GM10248 (cell line): ENCODE measurements at places on chromosomes 5 and 9.
A peak's percentile ranks its signal among the peaks of the same experiment; 100 is the strongest.

DNA sequence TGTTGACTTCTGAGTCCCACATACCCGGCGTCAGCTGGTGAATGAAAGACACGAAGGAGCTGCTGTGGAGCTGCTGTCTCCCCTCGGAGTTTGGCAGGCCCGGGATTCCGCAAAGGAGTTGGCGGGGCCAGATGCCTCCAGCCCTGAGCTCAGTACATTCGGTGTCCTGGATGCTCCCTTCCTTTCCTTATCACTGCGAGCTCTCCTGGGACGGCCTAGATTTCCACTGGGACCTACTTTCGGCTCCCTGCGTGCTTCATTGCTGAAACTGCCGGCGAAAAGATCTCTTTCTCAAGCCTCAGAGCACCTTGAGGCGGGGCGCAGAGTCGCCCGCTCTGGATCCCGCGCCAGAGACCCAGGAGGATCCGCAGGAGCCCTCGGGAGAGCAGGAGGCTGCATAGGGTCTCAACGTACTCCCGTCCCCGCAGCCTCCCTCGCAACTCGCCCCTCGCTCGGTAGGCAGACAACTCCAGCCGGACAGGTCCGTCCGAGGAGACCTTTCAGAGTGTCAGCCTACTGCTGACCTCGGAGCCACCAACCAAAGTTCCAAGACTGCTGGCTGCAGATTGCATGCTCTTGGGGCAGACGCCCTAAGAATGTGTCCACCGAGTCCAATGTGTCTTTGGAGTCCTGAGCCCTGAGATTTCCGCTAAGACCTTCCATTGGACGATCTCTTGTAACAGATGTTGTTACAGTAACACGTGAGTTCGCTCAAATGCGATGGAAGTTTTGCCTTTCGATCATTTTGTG, 6.1 kb downstream of the ANXA2R start:
- no peak for DNase-seq

GRCh38 chr5:98813755-98814154, 40.3 kb downstream of the RGMB start:
- DNase-seq: no peak

GRCh38 chr5:11054014-11054413, 293.0 kb upstream of the DAP start:
- no peak for DNase-seq

- DNase-seq: no peak
Observed at GRCh38 chr9:92035146-92035545, 80.1 kb downstream of the SPTLC1 start.

DNA sequence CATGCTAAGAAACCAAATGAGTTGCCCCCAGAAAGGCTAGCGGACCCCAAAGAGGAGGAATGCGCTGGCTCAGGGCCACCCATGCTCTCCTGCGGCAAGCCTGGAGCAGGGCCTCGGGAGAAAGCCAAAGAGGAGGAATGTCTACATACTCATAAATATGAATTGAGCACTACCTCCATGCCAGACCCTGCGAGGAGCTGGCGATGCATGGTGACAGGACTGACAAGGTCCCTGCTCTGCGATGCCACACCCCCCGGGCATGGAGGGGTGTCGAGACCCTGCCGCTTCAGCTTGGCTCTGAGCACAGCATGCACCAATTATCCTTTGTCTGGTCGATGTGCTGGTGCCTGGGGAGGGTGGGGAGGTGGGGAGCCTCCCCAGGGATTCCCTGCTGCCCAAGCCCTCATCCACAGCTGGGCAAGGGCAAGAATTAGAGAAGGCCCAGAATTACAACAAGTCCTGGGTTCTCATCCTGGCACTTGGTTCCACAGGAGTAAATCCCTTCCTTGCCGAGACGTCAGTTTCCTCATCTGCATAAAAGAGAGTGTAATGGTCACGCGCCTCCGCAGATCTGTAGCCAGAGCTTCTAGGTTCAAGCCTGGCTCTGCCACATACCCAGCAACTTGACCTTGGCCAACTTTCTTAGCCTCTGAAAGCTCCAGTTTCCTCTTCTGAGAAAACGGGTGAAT, 74.4 kb downstream of the FAM114A2 start:
- DNase-seq: no peak

- no peak for DNase-seq
Observed at GRCh38 chr9:95552814-95553546, 36.2 kb upstream of the PTCH1 start.

DNA sequence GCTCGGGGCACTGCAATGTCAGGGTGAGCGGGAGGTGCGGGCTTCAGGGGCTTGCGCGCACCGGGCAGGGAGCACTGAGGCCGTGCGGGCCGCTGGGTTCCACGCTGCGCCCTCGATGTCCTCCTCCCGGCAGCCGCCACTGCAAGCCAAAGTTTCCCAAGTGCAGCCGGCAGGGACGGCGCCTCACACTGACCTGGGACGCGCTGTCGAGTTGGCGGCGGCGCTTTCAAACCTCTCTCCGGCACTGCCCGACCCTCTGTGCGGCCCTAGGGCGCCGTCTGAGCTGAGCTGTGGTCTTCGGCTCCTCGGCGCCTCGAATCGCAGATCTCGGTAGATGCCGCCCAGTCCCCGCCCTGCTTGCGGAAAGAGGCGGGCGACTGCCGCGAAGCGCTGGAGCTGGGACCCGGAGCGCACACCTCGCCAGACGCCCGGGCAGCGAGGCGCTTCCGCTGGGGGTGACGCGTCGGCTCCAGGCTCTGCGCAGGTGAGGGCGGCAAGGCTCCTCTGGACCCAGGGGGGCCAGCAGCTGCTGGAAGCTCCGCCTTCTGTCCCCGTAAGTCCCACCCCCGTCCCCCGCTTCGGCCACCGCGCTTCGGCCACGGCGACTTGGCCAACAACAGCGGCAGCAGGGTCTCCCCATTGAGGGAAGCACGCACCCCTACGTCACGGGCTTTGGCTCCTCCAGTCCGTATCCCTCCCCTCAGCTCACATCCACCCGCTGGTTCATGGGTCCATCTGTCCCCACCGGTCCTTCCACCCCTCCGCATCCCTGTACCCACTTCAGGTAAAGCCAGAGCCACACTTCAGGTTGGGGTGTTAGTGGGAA, at the start of gene ANKRD34B:
TSS of gene ANKRD34B (minus strand) at position 320 of the 826 bp plus-strand sequence. CDS start 10,261 bp downstream, outside the sequence.
- DNase-seq: peak; percentile 60

DNA sequence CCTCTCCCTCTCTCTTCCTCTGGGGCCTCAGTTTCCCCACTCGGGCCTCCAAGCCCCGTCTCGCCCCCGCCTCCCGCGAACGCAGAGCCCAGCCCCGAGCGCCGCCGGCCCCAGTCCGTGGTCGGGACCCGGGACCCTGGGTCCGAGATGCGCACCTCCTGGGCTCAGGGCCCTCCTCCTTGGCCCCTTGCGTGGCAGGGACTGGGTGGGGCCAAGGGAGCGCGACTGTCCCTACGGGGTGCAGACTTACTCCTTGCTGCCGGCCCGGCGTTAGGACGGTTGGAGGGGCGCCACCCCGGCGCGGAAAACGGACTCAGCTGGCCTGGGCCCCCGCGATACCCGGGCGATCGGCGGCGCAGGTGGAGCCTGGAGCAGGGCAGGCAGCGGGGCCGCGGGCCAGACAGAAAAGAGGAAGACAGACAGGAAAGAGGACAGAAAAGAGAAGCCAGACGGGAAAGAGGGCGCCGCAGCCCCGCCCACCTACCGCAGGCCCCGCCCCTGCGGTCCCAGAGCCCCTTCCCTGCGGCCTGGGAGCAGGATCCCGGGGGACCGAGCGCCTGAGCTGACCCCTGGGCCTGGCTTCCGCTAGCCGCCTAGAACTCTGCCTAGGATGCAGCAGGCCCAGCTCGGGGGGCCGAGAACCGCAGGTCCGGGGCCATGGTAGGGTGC, at the start of gene GBGT1:
TSS of gene GBGT1 (minus strand) at position 411 of the 669 bp plus-strand sequence. CDS start 1,502 bp downstream, outside the sequence.
- DNase-seq: peak; percentile 75

DNA sequence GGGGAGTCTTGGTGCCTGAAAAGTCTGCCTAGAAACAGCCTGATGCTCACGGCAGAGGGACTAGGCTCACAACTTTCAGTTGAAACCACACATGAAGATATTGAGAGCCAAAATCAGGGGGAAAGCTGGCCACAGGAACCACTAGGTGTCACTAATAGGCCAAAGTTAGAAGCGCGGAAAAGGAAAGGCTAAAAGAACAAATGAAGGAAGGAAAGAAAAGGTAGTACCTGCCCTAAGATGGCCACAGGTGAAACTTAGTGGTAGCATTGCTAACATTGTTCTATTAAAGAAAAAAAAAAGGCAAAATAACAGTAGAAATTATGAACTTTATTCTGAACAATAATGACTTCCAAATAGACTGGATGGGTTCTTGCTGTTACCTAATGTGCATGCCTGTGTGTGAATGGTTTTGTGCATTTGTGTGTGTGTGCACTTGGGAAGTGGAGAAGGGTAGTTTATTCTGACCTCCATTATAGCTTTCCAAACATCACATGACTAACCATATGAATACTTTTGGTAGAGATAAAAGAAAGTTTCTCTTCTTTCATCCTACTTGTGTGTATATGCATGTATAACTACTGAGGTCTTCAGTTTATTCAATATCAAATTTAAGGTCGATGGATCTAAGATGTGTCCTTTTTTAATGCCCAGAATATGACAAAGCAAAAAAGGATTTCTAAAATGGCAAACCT, 2.1 kb upstream of the RFESD start:
- DNase-seq: peak; percentile 46

DNA sequence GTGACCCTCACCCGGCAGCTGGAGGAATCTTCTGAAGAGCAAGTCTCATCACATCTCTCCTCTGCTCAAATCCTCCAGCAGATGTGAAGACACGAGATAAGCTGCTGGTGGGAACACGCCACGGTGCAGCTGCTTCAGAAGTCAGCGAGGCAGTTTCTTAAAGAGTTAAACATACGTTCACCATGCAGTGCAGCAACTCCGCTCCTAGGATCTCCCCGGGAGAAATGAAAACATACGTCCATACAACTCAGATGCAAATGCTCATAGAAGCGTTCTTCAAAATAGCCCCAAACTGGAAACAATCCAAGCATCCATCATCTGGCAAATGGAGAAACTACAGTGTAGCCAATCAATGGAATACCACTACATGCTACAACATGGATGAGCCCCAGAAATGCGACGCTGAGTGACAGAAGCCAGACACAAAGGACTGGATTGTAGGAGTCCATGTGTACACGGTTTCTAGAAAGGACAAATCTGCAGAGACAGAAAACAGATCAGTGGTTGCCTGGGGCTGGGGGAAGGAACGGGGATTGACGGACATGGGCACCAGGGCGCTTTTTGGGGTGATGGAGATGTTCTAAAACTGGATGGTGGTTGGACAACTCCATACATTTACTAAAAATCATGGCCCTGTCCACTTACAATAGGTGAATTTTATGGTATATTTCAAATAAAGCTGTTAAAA, 150.6 kb downstream of the COL23A1 start:
- DNase-seq: no peak

DNA sequence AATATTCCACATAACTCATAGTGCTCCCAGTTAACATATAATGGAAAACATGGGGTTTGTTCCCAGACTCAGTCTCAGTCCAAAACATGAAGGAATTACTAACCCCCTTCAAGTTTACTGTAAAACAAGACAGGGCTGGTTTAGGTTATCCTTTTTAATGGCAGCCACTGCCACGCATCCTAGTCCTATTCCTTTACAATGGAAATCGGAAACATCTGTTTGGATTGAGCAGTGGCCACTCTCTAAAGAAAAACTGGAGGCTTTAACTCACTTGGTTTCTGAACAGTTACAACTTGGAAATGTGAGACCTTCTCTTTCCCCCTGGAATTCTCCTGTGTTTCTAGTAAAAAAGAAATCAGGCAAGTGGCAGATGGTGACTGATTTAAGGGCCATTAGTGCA, 609.9 kb upstream of the ACO1 start:
- DNase-seq: no peak

DNA sequence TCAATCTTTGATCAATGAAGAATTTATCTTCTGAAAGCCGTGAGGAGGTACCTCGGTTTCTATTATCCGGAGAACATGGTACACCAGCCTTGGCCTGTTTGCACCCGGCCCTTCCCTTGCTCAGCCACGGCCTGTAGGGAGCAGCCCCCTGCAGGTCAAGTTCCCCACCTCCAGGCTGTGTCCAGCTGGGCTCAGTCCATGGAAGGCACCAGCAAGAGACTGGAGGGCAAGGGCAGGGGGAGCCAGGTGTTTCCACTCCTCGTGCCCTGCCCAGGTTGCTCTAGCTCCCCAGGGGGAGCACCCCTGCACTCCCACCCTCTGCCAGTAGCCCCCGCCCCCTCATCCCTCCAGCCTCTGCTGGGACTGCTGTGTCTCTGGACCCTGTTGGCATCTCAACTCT, 87.3 kb upstream of the ADAMTS2 start:
- no peak for DNase-seq

- DNase-seq: no peak
Observed at GRCh38 chr5:59722874-59723273, 170.7 kb downstream of the PDE4D start.

- DNase-seq: no peak
Observed at GRCh38 chr9:116594547-116594946, 92.6 kb upstream of the TRIM32 start.

- no peak for DNase-seq
Observed at GRCh38 chr9:89576404-89576839, 28.4 kb upstream of the GADD45G start.

DNA sequence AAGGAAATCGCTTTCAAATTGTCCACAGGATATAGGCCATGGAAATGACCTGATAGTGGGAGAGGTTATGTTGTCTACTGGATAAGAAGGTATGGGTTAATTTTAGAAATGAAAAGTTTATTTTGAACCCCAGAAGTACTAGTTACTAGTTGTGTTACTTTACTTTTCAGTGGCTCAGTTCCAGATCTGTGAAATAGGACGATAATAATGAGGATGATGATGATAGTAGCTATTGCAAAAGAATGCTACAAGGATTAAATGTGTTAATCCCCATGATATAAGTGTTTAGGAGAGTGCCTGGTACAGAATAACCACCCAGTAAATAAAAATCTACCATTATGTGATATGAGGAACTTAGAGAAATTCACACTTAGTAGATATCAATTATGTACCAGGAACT, 120.8 kb downstream of the PDE4D start:
- no peak for DNase-seq
